ENCODE measurements at places on chromosomes 3 and 15.

DNA sequence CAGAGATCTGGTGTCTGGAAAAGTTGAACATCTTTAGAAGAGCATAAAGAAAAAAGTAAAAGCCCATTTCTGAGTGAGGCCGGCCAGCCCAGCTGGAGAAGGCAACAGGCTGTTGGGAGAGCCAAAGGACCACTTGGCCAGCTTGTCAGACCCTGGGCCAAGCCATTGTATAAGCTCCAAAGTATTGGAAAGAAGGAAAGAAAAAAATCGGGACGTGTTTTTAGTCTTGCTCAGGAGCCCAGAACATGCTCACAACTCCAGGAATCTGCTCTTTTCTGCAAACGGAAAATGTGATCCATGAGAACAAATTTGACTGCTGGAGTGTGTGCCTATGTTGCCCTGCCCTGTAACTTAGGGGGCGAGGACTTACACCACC, 10.4 kb upstream of the CLPX start:
- no peak for DNase-seq

DNA sequence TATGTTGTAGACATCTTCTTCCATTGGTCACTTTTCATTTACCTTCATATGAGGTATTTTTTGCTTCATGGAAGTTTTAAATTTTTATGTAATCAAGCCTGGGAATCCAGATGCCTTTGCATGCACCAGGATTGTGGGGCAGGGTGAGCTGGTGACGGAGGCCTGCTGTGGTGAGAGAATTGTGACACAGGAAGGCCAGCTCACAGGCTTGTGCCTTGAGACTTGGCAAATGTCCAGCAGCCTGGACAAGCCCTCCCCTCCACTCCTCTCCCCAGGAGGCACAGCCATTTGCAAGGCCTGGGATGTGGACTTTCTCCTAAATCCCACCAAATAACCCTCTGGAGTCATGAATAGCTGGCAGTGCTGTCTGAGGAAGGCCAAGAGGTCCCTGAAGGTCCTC, 67.4 kb downstream of the RHCG start:
- DNase-seq: no peak

GRCh38 chr3:147246906-147247305, 159.4 kb downstream of the ZIC4 start:
- DNase-seq: no peak

- DNase-seq: no peak
Measured at GRCh38 chr3:277873-278272, 81.3 kb downstream of the CHL1 start.

DNA sequence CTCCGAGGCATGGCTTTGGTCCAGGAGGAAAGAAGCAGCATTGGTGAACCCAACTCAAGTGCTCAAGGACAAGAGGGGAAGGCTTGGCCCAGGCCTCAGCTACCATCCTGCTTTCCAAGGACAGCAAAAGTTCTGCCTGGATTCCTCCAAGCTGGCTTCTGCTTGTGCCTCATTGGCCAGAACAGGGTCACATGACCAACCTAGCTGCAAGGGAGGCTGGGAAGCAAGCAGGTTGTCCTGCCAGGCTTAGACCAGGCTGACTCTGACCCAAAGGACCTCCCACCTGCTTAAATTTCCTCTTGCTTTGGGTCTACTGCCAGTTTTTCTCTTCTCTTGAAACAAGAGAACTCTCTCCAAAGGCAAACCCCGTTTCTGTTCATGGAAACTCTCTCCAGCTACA, 70.7 kb downstream of the RPN1 start:
- DNase-seq: no peak

- DNase-seq: no peak
Measured at GRCh38 chr3:150666167-150666566, 37.6 kb downstream of the ERICH6 start.

DNA sequence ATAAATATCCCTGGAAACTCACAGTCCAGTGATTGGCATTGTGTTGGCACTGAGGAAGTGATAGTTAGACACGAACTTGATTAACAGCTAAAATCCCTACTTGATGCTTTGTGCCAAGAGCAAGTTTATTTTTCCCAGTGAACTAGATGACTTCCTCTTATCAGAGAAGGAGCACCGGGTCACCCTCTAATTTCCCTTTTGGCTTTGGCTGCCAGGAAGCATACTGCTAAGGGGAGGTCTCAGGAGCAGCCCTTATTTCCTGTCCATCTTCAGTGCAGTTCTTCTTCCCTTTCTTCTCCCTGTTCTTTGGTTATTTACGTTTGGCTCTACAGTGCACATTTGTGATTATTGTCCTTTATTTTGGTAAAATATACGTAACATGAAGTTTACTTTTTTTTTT, 13.0 kb downstream of the FBLN2 start:
- no peak for DNase-seq

DNA sequence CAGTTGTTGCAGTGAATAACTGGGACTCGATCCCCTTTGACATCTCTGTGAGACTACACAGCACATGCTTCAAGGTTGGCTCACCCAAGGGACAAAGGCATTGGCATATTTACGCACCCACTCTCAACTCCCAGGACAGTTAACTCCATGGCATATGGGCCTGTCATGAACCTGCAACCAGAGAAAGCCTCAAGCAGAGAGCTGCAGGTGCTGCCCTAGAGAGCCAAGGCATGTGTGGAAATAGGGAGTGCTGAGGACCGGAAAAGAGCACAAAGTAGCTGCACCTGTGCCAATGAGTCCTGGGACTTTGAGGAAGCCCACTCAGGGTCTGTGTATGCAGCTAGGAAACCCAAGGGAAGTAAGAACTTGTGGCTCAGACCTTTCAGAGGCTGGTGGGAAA, 32.9 kb upstream of the SLC24A5 start:
- DNase-seq: no peak

DNA sequence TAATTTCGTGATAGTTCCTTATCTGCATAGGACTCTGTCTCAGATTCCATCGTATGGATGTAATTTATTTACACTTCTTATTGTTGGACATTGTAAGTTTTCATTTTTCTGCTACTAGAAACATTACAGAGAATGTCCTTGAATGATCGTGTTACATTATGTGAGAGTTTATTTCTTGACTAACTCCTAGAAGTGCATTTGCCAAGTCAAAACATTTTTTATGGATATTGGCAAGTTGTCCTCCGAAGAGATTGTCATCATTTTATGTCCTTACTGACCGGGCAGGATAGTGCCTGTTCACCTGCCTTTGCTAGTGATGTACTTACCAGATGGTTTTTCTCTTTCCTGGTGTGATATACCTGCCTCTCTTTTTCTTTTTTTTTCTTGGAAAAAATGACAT, 13.4 kb downstream of the ASB7 start:
- DNase-seq: no peak

- no peak for DNase-seq
Measured at GRCh38 chr15:41801850-41802455, 25.9 kb upstream of the JMJD7 start.

- no peak for DNase-seq
Measured at GRCh38 chr3:194548346-194549321, 61.8 kb upstream of the ATP13A3 start.

- no peak for DNase-seq
Measured at GRCh38 chr15:38479266-38479665, 25.3 kb downstream of the FAM98B start.

All from T-helper 9 cell (primary cell).